ENCODE measurements at places on chromosomes 1 and 21.

DNA sequence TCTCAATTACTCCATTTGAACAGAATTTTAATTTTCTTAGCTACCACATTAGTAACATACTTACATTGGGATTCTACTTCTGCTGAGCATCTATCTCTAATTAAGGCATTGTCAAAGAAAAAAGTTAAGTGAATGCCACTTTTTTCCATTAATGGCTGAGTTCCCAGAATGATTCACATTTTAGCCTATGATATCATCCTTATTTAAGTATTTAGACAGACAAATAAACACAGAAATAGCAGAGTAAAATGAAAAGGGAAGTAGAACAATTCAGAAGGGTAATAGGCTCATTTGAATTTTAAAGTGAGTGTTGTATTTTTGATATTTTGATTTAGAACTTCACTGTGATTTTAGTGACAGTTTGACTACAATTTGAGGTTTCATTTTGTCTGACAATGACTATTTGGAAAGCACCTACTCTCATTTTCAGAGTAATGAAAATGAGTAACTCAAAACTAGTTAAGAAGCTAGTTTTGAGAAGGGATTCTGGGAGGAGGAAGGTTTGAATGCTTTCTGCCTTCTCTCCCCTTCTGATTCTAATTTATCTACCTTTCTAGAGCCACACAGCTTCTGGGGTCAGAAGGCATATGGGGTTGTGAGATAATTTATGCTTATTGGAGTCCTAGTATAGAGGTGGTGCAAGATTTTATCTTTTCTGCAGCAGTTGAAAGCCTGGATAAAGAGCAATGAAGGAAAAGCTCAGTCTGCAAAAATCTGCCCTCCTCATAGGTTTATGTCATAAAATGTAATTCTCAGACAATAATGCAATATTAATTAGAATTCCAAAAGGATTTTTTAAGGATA, 15.5 kb downstream of the LYPLAL1 start:
- no peak for DNase-seq
- H3K4me1 ChIP-seq, result no peaks in the 10 kb centered on the region
- H3K4me3 ChIP-seq, result no peak overlapping the region
- no peaks in the 10 kb centered on the region for H3K36me3 ChIP-seq
- H3K27me3 ChIP-seq, result no peaks in the 10 kb centered on the region

DNA sequence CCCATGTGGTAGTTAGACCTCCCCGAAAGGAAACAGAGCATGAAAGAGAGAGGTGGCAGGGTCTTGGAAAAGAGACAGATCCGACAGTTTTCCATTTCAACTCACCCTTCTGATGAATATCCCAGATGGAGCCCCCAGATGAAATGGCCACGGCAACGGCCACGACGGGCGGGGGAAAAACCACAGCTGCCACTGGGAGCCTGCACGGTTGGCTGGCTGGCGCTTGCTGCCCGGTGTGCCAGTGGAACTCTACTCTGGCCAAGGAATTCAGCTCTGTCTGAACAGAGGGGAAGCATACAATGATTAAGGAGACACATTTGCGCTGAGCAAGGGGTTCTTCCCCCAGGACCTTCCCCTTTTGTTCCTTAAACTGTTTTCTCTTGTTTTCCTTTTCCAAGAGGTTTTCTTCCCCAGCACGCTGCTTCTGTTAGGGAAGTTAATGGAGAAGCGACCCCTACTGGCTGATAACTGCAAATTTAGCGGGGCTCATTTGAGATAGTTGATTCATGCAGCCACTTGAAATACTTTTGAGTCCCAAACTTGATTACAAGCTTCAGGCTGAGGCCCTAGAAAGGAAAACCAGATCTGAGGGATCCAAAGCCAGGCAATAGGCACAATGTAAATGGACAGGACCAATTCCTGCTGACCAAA, 1122.5 kb downstream of the NCAM2 start:
- H3K4me1 ChIP-seq, result no peaks in the 10 kb centered on the region
- no peaks in the 10 kb centered on the region for H3K27me3 ChIP-seq
- no peak overlapping the region for H3K27ac ChIP-seq
- no peaks in the 10 kb centered on the region for H3K36me3 ChIP-seq

GRCh38 chr1:182431278-182431677, 18.7 kb upstream of the RGSL1 start:
- peaks cover 2% of the 10 kb centered on the region for H3K4me1 ChIP-seq
- peak; percentile 59 for DNase-seq
- H3K4me3 ChIP-seq, result no peak overlapping the region

GRCh38 chr21:28761674-28762356, 230.9 kb downstream of the LTN1 start:
- no peaks in the 10 kb centered on the region for H3K4me1 ChIP-seq
- H3K27ac ChIP-seq, result no peak overlapping the region
- H3K4me3 ChIP-seq, result no peak overlapping the region
- DNase-seq, result no peak

DNA sequence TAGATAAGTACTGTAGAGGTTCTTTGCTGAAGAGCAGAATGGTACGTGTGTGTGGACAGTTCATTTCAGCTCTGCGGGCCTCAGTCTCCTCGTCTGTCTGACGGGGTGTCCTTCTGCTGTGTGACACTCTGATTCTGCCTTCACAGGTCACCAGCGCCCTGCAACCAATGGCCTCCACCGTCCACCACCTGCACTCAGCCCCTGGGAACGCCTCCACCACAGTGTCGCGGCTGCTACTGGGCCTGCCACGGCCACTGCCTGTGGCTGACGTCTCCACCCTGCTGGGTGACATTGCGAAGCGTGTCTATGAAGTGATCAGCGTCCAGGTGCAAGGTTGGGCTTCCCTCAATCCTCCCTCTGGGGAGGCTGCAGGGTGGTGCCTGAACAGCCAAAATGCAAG, 17.0 kb downstream of the UMODL1 start:
- H3K27ac ChIP-seq, result no peak overlapping the region
- H3K27me3 ChIP-seq, result no peaks in the 10 kb centered on the region
- DNase-seq, result no peak
- H3K36me3 ChIP-seq, result no peaks in the 10 kb centered on the region

GRCh38 chr1:183730107-183730724, 74.7 kb upstream of the RGL1 start:
- no peaks in the 10 kb centered on the region for H3K27me3 ChIP-seq
- H3K4me1 ChIP-seq, result peaks cover 7% of the 10 kb centered on the region
- no peaks in the 10 kb centered on the region for H3K36me3 ChIP-seq
- DNase-seq, result no peak

DNA sequence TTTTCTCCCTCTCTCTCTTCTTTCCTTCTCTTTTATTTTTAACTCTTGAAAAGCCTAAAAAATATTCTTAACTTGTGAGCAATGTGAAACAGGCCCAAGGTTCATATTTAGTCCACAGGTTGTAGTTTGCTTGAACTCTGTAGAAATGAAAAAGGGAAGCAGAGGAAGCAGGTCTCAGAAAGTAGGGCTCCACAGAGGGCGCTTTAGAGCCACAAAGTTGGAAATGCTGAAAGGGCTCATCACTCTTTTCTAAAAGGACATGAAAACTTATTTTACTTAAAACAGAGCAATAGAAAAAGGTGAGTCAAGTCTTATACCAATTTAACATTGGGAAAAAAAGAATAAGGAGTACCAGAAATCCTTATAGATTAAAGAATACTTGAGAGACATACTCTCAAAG, 247.0 kb downstream of the USP25 start:
- no peaks in the 10 kb centered on the region for H3K27me3 ChIP-seq
- DNase-seq, result peak; percentile 53
- no peaks in the 10 kb centered on the region for H3K36me3 ChIP-seq
- H3K4me3 ChIP-seq, result no peak overlapping the region
- peaks cover 2% of the 10 kb centered on the region for H3K4me1 ChIP-seq

GRCh38 chr1:170262276-170262939, 116.6 kb downstream of the NTMT2 start:
- no peaks in the 10 kb centered on the region for H3K36me3 ChIP-seq
- no peak overlapping the region for H3K27ac ChIP-seq
- DNase-seq, result no peak
- H3K4me3 ChIP-seq, result no peak overlapping the region
- H3K27me3 ChIP-seq, result no peaks in the 10 kb centered on the region

- no peaks in the 10 kb centered on the region for H3K36me3 ChIP-seq
- no peak for DNase-seq
- H3K27me3 ChIP-seq, result no peaks in the 10 kb centered on the region
- H3K4me3 ChIP-seq, result no peak overlapping the region
- no peak overlapping the region for H3K27ac ChIP-seq
- no peaks in the 10 kb centered on the region for H3K4me1 ChIP-seq
These were observed 30.9 kb upstream of the RBM15 start for GRCh38 chr1:110308247-110308646.

GRCh38 chr1:48442864-48443619, 29.0 kb downstream of the SPATA6 start:
- peak; percentile 97 for DNase-seq
- H3K4me3 ChIP-seq, result no peak overlapping the region
- H3K4me1 ChIP-seq, result no peaks in the 10 kb centered on the region
- H3K36me3 ChIP-seq, result no peaks in the 10 kb centered on the region

- no peak overlapping the region for H3K4me3 ChIP-seq
- peaks cover 13% of the 10 kb centered on the region for H3K4me1 ChIP-seq
- peak; percentile 75 for DNase-seq
- no peak overlapping the region for H3K27ac ChIP-seq
- H3K36me3 ChIP-seq, result no peaks in the 10 kb centered on the region
- no peaks in the 10 kb centered on the region for H3K27me3 ChIP-seq
These were observed 1.5 kb upstream of the TSPAN1 start for GRCh38 chr1:46173361-46173856.

DNA sequence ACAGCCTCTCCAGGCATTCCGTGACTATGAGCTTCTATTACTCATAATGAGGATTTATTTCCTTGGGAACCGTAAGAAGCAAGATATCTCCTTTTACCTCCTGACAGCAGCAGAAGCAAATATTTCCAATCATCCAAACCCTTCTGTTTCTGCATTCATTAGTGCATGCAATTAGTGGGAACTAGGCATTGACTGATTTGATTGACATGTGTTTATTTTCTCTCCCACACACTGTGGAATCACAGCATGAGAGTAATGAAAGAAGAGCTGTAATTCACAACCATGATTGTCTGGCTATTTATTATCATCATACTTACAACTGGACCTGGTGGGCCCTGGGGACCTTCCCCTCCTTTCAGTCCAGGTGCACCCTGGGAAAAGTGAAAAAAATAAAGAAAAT, 146.8 kb downstream of the COL11A1 start:
- H3K27me3 ChIP-seq, result no peaks in the 10 kb centered on the region
- H3K27ac ChIP-seq, result no peak overlapping the region
- no peaks in the 10 kb centered on the region for H3K4me1 ChIP-seq
- H3K36me3 ChIP-seq, result no peaks in the 10 kb centered on the region
- DNase-seq, result no peak
- no peak overlapping the region for H3K4me3 ChIP-seq

Measured in mesendoderm (in vitro differentiated cells).